ENCODE measurements at places on chromosomes 1 and 21.

DNA sequence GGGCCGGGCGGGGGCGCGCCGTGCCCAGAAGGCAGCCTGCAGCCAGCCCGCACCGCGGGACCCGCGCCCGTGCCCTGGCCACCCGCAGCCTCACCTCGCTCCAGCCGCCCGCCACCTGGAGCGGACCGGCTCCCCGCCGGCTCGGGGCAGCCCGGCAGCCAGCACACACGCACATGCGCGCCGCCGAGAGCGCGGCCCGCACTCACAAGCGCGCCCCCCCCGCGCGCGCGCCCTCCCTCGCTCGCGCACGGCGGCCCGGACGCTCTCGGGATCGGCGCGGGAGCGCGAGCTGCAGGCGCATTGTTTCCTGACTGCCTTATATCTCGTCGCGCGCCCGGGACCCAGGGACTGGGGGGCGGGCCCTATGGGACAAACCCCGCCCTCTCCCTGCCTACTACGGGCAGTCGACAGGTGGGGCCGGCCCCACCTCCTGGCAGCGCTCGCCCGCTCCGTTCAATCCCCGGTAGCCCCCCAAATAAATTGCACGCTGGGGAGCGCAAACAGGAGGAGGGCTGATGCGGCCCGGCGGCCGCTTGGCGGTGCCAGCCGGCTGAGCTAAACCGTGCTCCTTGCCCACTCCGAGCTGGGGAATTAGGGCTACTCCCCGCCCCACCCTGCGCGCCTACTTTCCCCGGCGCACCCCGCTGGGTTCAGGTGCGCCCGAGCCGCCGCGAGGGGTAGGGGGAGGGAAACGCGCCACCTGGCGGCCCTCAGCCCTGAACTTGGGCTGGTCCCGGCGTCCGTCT is at the start of gene MYCL:
Gene MYCL, minus strand, starts transcription at position 204 of the 746 bp plus-strand sequence. CDS start 483 bp downstream, outside the sequence.
- peak; percentile 77 for DNase-seq

GRCh38 chr1:87051965-87052364 is 137.5 kb downstream of the HS2ST1 start:
- DNase-seq: no peak

- DNase-seq: no peak
These were observed 860.8 kb downstream of the BRINP3 start for GRCh38 chr1:189616893-189617292.

GRCh38 chr1:198024782-198025181 is 107.6 kb downstream of the LHX9 start:
- DNase-seq: no peak

- DNase-seq: no peak
These were observed 64.6 kb downstream of the ERI3 start for GRCh38 chr1:44290250-44291094.

DNA sequence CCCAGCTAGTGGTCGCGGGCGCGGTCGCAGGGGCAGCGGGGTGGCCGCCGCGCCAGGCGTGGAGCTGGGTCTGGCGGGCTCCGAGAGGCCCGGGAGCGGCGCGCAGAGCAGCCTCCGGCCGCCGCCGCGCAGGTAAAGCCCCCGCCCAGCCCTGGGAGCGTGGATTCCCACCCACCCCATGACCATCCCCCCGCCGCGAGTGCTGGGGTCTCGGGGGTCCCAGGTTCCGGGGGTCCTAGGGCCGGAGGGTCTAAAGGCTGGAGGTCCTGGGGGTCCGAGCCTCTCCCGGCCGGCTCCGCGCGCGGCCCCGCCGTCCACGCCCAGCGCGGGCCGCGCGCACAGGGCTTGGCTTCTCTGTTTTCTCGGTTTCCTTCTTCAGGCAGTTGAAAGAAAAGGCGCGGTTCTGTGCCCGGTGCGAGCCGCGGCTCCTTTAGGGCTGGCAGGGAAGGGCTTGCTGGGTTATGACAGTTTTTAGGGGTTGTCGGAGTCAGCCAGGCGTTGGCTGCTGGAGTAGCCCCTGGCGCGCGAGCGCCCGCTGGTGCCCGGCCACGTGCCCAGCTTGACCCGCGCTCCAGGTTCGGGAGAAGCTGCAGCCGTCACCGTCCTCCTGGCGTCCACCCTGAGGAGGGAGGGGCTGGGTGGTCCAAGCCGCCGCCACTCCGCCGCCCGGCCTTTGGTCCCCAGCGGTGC is 359 bp downstream of the LRRC3 start:
- no peak for DNase-seq

DNA sequence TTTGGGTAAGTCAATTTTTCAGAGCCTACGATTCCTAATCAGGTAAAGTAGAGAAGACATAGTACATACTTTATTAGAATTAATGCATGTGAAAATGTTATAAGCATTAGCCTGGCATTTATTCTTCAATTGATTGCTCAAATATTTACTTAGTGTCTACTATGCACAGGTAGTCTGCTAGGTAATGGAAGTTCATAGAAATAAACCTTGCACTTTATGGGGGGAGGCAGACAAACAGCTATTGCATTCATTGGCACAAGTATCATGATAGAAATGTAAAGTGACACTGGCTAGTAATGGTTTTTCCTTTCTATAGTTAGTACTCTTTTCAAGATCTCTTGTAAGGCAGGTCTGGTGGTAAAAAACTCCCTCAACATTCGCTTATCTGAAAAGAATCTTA is 44.9 kb downstream of the ZNHIT6 start:
- DNase-seq: no peak

DNA sequence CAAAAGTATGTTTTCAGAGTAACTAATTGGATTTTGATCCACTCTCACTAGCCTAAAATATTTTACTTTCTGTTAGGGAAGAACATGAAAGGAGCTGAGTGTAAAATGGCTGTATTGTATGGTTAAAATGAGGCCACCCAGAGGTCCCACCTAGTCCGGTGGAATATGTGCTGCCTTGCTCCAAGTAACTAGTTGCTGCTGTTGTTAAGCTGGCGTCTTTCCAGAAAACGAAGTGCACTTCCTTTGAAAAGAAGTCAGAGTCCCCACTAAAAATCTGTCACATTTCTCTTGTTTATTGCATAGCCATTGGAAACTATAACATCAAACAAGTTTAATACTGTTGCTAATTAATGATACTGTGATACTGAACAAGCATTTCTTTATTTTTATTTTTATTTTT is 3.2 kb downstream of the SLC25A33 start:
- no peak for DNase-seq

DNA sequence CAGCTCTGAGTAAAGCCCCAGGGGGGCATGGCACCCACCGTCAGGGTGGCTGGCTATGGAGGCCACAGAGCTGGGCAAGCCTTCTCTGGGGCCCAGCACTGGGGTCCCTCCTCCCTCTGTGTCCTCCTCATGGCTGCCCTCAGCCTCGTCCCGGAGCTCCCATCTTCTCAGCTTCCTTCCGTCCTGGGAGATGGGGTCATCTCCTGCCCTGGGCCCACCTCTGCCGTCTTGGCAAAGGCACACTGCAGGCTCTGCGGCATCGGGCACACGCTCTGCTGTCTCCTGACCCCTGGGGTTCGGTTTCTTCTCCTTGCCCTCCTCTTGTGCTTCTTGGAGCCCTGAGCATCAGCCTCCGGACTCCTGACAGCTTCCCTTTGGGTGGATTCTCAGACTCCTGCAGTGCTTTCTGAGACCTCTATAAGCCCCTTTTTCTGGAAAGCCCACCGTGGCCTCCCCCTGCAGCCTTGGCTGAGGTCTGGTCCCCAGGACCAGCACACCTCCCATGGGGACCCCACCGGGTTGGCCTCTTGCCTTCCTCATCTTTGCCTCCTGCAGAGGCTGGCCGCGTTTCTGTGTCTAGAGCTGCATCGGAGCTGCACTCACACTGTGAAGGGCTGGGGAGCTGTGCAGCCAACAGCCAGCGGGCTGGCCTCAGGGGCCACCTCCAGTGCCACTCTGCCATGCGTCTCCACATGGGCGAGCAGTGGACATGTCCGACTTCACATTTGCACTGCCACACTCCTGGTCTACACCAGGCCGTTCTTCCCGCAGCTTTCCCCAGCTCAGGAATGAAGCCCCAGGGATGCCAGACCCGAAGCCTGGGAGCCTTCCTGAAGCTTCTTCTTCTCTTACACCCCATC is 11.6 kb downstream of the UMODL1 start:
- no peak for DNase-seq

DNA sequence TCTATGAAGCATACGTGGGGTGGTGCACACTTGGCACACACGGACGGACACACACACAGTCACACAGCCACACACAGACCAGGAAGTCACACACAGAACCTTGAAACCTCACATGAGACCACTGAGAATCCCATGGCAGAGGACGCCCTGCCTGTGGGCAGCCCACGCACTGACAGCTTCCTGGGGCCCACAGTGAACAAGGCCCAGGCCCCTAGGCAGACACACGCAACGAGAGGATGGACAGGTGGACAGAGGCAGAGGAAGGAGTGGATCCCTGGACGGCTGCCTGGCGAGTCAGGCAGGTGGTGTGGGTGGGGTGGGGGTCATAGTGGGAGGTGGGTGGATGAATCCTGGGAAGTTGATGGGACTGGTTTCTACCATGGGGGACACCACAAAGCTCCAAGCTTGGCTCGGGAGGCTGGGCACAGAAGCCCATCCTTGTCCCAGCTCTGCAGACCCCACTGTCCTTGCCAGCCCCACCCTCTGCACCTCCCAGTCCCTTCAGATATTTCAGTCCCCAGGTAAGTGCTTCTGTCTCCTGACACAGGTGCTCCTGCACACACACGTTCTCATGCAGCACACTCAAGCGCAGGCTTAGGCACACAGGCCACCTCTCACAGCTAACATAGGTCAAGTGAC is 49.1 kb downstream of the WNT9A start:
- DNase-seq: peak; percentile 35

- no peak for DNase-seq
These were observed 22.5 kb upstream of the ZNF648 start for GRCh38 chr1:182083851-182084486.

- DNase-seq: no peak
These were observed 34.7 kb upstream of the GPR25 start for GRCh38 chr1:200837931-200838571.

GRCh38 chr1:165634154-165634921 is 3.3 kb downstream of the MGST3 start:
- no peak for DNase-seq

- DNase-seq: no peak
These were observed 36.7 kb upstream of the TARDBP start for GRCh38 chr1:10975567-10976326.

GRCh38 chr1:31517301-31517700 is 59.0 kb upstream of the TINAGL1 start:
- no peak for DNase-seq

GRCh38 chr1:30374400-30375070 is 348.9 kb downstream of the MATN1 start:
- no peak for DNase-seq

DNA sequence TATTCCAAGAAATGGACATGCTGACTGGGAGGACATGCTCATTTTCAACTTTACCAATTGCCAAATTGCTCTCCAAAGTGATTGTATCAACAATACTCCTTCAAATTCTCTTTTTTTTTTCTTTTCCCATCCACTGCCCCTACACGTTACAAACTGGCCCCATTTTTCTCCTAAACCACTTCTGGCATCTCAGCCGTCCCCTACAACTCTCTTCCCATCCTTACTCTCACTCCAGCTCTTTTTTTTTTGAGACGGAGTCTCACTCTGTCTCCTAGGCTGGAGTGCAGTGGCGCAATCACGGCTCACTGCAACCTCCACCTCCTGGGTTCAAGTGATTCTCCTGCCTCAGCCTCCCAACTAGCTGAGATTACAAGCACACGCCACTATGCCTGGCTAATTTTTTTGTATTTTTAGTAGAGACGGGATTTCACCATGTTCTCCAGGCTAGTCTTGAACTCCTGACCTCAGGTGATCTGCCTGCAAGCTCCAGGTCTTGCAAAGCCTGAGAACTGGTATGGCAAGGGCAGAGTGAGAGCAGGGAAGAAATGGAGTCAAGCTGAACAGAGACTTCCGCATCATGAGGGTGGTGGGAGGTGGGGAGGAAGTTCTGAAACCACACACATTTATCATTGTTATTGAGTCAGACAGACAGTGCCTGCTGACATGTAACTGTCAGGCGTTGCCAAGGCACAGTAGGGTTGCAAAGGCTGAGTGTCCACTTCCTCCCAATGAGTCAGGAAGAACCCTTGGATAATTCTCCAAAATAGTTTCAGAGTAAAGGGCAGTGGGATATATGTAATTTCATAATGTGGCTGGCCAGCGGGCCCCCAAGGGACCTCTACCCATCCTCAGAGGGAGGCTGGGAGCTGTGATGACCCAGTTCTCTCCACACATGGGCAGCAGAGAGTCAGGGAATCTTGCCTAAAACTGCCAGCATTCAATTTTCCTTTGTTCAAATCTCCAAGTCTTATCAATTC is 17.4 kb downstream of the CELA3A start:
- DNase-seq: peak; percentile 66

- no peak for DNase-seq
These were observed 522.6 kb downstream of the ADGRL2 start for GRCh38 chr1:82323144-82323841.

GRCh38 chr1:192534666-192535065 is 40.9 kb upstream of the RGS1 start:
- DNase-seq: no peak

DNA sequence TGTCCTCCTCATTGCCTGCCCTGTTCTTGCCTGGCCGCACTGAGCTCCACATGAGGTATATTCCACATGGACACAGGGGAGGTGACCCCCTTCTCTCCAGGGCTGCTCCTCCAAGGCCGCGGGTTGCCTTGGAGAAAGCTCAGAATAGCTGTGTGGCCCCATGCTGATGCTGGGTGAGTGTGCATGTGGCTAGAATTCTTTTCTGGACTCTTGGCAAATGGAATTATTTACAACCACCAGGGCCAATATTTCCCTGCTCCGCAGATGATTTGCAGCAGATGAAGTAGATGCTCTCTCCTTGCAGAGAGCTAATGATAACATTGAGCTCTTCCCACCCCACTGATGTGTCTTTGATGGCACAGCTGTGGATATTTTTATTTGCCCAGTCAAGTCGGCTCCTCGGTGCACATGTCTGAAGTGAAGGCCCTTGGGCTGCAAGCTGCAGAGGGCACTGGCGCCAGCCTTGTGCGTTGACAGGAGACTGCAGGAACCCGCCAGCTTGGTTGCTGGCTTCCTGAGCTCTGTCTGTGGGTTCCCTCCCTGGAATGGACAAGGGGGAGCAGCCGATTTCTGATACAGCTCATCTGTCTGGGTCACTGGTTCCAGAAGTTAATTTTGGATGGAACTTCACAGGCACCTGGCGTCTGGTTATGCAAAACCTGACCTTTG is 404.7 kb upstream of the VAMP3 start:
- no peak for DNase-seq

DNA sequence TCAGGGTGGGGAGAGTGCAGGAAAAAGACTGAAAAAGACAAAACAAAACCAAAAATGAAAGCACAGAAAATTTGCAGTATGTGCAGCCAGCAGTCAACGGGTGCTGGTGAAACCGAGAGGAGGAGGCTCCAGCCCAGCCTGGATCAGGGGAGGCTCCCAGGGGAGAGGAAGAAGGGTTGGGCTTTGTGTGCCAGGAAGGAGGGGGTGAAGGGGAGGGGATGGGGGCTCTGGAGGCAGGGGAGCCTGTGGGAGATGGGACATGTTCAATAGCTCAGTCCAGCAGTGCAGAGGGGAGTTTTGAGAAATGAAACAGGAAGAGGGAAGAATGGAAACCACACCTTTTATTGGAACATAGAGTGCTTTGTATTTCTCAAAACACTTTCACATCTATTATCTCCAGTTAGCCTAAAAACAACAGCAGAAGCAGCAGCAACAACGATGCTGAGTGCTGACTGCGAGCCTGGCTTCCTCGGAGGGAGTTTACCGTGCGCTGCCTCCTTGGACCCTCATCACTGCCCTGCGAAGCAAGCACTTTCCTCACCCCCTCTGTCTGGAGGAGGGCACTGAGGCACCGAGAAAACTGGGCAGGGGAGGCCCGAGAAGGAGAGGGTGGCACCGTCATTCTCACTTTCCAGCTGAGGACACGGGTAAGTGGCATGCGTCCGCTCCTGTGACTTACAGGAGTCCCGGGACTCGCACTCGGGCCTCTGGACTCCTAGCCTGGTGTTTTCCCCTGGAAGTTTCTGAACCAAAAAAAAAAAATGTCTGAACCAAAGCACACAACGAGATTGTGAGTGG is 62.9 kb downstream of the MDM4 start:
- DNase-seq: no peak
